ENCODE measurements at places on chromosomes 5 and 9.
A peak's percentile ranks its signal among the peaks of the same experiment; 100 is the strongest.

DNA sequence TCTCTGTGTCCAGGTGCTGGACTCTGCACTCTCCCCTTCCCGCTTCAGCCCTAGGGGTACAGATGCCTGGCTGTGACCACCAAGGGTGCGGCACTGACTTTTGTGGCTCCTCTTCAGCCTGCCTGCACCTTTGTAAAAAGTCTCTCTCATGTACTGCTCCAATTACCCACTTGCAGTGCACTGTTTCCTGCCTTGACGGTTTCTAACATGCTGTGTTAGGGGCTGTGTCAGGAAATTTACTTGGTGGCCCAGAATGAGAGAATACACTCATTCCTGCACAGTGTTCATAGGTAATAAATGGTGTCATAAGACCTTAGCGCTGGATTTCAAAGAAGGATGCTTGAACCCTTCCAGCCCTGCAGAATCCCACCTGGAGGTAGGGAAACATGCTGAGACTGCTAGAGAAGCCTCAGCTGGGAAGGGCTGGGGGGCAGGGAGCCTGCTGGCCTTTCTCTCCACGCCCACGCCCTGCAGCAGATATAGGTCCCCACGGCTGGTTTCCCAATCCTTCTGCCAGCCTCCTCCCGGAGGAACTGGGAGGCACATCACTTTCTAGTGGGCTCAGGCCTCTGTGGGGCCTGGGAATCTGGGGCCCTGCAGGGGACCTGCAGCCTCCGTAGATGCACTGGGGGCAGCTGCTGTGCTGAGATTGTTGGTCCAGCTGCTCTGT, 17.6 kb upstream of the HRH2 start:
- DNase-seq = no peak

DNA sequence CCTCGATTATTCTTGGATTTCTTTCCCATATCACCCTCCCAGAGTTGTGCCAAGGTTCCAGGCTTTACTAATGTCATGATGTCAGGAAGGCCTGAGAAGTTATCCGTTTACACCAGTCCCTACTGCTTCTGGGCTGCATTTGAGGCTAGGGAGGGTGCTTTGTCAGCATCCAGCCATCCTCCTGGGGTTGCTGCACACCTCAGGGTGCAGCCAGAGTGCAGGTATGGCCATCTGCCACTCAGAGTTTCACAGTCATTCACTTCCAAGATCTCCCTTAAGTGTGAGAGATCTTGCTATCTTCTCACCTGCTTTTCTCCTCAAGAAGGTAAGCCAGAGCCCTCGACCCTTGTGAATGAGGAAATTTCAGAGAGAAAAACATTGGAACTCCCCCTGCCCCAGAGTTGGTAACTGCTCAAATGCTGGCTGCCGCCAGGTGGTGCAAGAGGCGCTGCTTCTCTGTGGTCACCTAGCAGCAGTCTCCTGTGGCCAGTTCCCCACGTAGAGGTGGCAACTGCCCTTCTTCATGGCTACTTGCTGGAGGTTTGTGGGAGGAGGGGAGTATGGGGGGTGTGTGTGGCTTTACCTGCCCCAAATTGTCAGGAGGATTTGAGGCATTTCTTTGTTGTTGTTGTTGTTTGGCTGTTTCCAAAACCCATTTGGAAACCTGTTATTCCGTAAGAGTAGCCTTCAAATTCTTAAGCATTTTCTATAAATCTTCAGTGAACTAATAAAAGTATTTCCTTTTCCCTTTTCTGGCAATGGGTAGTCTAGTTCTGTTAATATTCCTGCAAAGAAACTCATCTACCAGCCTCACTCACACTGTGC, 259.6 kb upstream of the DMRT1 start:
- no peak for DNase-seq

DNA sequence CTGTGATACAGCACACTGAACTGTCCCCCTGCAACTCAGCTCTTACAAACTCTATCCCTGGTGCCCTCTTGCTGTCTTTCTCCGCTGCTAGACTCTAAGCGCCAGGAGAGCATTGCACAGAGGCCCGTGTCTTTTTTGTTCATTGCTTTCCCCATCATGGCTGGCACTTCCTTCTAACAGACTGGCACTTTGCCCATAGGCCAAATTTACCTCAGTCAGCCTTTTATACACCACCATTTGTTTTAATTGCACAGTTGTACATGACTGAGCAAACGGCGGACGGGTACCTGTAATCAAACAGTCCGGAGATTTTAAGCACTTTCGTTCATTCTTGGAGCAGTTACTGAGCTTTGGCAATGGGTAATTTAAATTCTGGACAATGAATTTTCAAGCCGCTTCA, 102.2 kb upstream of the CLINT1 start:
- DNase-seq = no peak

- no peak for DNase-seq
Observed at GRCh38 chr9:38166501-38166900, 97.5 kb upstream of the SHB start.

- DNase-seq = no peak
Observed at GRCh38 chr9:38263532-38263931, 129.0 kb upstream of the ALDH1B1 start.

GRCh38 chr5:175471196-175471595, 7.2 kb upstream of the SFXN1 start:
- no peak for DNase-seq

- no peak for DNase-seq
Observed at GRCh38 chr5:78755822-78756429, 107.4 kb upstream of the LHFPL2 start.

DNA sequence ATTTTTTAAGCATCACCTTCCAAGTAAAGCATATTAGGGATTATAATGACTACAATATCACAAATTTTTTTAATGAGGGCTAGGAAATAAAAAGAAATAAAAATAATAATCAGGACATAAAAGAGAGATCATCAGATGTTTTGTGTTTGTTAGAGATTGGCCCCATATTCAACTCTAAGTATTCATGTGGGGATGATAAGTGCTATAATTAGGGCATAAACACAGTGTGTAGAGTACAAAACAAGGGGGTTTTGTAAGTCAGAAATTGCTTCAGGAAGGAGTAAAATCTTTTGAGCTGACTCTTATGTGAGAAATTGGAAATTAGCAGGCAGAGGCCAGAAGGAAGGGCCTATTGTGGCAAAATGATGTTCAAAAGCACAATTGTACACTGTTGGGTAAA, 127.3 kb downstream of the STARD4 start:
- DNase-seq = no peak

- peak; percentile 60 for DNase-seq
Observed at GRCh38 chr5:137822158-137822764, 45.4 kb upstream of the MYOT start.

- DNase-seq = no peak
Observed at GRCh38 chr9:110999379-110999778, 38.9 kb downstream of the LPAR1 start.

DNA sequence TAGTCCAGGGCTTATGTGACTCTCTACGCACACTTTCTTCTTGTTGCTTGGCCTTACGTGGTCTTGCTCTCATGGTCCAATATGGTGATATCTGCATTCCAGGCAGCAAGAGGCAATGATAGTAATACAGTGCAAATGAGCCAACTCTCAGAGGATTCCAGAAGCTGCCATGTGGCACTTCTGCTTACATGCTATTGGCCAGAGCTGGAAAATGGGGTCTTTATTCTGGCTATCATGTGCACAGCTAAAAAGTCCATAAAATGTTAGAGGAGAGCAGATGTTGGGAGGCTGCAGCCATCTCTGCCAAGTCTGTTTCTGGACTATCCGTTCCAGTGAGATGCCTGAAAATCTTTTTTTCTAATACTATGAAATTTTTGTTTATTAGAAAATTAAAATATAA, 2.9 kb upstream of the SEPTIN8 start:
- DNase-seq = no peak

GRCh38 chr9:131636593-131636992, 91.3 kb downstream of the PRRT1B start:
- no peak for DNase-seq

GRCh38 chr9:124074746-124075145, 63.2 kb downstream of the LHX2 start:
- no peak for DNase-seq

- no peak for DNase-seq
Observed at GRCh38 chr9:72202009-72202408, 52.8 kb downstream of the GDA start.

DNA sequence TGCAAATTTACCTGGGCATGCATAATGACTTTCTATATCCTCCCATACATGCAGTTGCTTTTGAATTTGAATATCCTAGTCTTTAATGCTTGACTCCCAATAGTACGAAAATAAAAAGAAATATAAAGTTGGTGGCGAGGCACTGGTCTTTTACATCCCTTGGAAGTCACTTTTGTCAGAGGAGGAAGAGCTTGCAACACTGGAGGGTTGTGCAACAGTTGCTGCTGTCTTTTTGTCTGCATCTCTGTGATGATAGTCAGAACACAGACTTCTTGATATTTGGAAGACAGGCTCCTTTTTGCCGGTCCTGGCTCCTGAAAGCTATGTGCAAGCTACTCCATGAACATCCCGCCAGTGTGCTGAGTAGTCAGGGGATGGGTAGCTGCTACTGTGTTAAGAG, 16.8 kb upstream of the SGCD start:
- DNase-seq = no peak

GRCh38 chr9:123536455-123536868, 180.5 kb downstream of the CRB2 start:
- DNase-seq = no peak

DNA sequence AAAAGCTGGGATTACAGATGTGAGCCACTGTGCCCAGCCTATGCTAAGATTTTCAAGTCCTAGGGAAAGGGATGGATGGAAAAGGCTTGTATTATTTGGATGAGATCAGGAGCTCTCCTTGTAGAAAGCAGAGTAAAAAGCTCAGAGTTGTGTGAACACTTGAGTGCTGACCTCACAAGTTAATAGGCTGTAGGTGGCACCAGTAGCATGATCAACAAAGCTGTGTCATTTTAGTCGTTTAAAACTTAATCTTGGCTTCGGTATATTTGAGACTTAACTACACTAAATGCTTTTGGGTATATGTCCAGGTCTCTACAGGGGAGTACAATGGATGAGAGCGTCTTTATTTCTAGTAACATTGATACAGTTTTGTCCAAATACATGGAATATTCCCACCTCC, 264.2 kb downstream of the TMEM38B start:
- no peak for DNase-seq

GRCh38 chr5:150142959-150143349, 12.7 kb downstream of the PDGFRB start:
- no peak for DNase-seq

All from KBM-7 (cell line).